ENCODE measurements at places on chromosomes 2 and 18. TPM values are rescaled to one million over a fixed set of nuclear protein-coding genes. Genes with fewer than 3 reads are reported as not detected.

RBFA gene
- 40.6 TPM for total RNA-seq

GRCh38 chr2:215149894-215150293 lies 11.5 kb upstream of the ABCA12 start:
- no peaks in the 10 kb centered on the region for H3K27me3 ChIP-seq
- H3K4me3 ChIP-seq: no peak overlapping the region
- no peak overlapping the region for H3K27ac ChIP-seq
- no peaks in the 10 kb centered on the region for H3K4me1 ChIP-seq
- no peak for DNase-seq
- no peaks in the 10 kb centered on the region for H3K36me3 ChIP-seq

DNA sequence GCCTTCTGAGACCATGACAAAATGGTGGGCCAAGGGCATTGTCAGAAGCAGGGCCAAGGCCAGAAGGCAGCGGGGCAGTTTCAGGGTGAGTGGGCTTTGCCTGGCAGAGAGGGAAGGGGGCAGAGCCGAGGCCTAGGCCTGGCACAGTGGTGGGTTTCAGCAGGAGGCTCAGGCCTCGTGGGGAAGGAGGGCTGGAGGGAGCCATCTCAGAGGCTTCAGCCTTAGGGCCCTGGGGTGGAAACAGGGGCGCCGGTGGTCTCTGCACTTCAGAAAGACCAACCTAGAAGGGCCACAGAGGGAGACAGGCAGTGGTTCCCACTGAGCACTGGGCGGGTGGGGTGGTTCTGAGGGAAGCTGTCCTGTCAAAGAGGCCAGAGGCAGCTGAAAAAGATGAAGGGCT lies 58.0 kb upstream of the SMAD7 start:
- H3K36me3 ChIP-seq: no peaks in the 10 kb centered on the region
- no peak for DNase-seq
- H3K27ac ChIP-seq: no peak overlapping the region
- no peaks in the 10 kb centered on the region for H3K4me1 ChIP-seq
- H3K27me3 ChIP-seq: no peaks in the 10 kb centered on the region

DNA sequence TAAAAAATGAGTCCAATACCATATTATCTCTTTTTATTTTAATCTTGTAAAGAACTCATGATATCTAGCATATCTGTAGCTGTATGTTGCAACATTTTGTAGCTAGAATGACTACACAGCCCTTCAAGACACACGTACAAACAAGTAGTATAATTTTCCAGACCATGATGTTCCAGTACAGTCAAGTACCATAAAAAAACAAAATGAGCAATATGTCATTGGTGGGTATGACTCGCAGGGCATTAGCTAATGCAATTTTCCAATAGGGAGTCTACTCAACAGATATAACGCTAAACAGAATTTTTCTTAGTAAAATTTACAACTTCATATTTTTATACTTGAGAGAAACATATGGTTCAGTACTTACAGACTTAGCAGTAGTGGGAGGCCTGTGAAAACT lies 53.6 kb upstream of the UGP2 start:
- no peaks in the 10 kb centered on the region for H3K27me3 ChIP-seq
- no peak overlapping the region for H3K4me3 ChIP-seq
- H3K36me3 ChIP-seq: no peaks in the 10 kb centered on the region
- DNase-seq: no peak
- H3K27ac ChIP-seq: no peak overlapping the region

LHCGR gene
- not detected for total RNA-seq

HSPD1 gene
- 1,152 TPM for total RNA-seq

- DNase-seq: no peak
- no peaks in the 10 kb centered on the region for H3K27me3 ChIP-seq
- H3K36me3 ChIP-seq: no peaks in the 10 kb centered on the region
- peak overlapping the region; percentile 38 for H3K4me3 ChIP-seq
- H3K4me1 ChIP-seq: peaks cover 31% of the 10 kb centered on the region
Observed at GRCh38 chr18:23259701-23260681, 124.7 kb downstream of the CABLES1 start.

All from CD8-positive, alpha-beta memory T cell (primary cell).